ENCODE measurements at places on chromosomes 3 and 15. TPM values are rescaled to one million over a fixed set of nuclear protein-coding genes. Genes with fewer than 3 reads are reported as not detected.

The WNT7A gene
- 0.09 TPM for total RNA-seq

The MAGI1 gene
- 21.2 TPM for total RNA-seq

The GOLGA8H gene
- not detected for total RNA-seq

The LRRK1 gene
- 9.6 TPM for total RNA-seq

The GRK7 gene
- 0.08 TPM for total RNA-seq

The CELF6 gene
- 0.82 TPM for total RNA-seq

The GOLGA6D gene
- not detected for total RNA-seq
